NCI-H187 treated with DMSO at 0.1 percent for 48 hours (cell line): ENCODE measurements at places on chromosomes 16 and 17.

- no peak for DNase-seq
These were observed 502.2 kb upstream of the ZFHX3 start for GRCh38 chr16:73549984-73550631.

- DNase-seq = no peak
These were observed 12.9 kb downstream of the TRPV2 start for GRCh38 chr17:16428098-16428882.

DNA sequence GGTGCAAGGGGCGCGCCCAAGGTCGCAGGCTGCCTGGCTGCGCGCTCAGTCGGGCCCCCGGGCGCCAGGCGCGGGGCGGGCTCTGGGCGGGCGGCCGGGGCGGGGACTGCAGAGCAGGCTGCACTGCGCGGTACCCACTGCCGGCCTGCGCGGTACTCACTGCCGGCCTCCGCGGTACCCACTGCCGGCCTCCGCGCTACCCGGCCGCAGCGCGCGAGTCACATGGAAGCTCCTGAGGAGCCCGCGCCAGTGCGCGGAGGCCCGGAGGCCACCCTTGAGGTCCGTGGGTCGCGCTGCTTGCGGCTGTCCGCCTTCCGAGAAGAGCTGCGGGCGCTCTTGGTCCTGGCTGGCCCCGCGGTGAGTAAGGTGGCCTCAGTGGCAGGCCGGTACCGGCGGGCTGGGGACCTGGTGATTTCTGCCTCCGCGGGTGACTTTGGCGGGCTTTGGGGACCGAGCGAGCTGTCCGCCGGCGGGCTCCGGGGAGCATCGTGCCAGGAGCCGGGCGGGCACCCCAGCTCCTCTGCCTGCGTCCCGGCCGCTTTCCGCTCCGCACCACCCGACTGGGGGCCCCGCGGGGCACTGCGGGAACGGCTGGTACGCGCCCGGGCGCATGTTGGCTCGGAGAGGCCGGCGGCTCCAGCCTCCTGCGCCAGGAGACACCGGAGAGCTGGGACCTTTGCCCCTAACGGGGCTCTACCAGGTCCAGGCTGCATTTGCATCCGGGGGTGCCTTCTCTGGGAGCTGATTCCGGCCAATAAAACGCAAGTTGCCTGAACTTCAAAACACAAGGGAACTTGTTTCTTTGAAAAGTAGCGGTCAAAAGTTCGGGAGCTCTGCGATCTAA lies at the start of gene SLC47A1:
SLC47A1 (plus strand) TSS at position 137 of the 844 bp plus-strand sequence; CDS start at position 223, 86 bp downstream.
- DNase-seq = no peak

- no peak for DNase-seq
These were observed 21.9 kb downstream of the ACE start for GRCh38 chr17:63498626-63499195.

GRCh38 chr17:52148969-52149351 lies 9.6 kb downstream of the CA10 start:
- DNase-seq = no peak

- no peak for DNase-seq
These were observed 15.7 kb upstream of the ABCC3 start for GRCh38 chr17:50618941-50619340.
